ENCODE measurements at places on chromosomes 16 and 17.

DNA sequence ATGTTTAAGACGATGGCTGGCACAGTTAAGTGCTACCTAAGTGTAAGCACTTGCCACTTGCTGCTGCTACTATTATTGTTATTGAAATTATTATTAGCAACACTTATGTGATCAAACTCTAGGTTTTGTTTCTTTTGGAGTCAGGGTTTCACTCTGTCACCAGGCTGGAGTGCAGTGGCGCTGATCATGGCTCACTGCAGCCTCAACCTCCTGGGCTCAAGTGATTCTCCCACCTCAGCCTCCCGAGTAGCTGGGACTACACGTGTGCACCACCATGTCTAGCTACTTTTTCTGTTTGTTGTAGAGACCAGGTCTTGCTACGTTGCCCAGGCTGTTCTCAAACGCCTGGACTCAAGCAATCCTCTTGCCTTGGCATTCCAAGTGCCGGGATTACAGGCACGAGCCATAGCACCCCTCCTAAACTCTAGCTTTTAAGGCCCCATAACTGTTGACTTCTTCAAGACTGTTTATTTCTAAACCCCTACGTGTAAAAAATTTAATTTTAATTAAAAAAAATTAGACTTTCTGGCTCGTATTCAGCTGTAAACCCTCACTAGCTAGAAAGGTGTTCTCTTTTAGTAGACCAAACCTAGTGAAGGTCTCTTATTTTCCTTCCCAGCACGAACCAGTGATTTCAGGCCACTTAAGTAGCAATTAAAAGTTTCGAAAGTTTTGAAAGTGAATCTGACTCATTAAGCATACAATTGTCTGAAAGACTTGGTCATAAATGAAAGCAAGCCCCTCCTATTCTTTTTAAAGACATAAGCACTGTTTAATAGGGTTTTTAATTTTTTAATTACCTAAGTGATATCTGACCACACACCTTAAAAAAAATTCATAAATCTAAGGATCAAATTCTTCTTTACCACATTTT, 11.7 kb upstream of the SCNN1B start:
- peak; percentile 20 for DNase-seq

DNA sequence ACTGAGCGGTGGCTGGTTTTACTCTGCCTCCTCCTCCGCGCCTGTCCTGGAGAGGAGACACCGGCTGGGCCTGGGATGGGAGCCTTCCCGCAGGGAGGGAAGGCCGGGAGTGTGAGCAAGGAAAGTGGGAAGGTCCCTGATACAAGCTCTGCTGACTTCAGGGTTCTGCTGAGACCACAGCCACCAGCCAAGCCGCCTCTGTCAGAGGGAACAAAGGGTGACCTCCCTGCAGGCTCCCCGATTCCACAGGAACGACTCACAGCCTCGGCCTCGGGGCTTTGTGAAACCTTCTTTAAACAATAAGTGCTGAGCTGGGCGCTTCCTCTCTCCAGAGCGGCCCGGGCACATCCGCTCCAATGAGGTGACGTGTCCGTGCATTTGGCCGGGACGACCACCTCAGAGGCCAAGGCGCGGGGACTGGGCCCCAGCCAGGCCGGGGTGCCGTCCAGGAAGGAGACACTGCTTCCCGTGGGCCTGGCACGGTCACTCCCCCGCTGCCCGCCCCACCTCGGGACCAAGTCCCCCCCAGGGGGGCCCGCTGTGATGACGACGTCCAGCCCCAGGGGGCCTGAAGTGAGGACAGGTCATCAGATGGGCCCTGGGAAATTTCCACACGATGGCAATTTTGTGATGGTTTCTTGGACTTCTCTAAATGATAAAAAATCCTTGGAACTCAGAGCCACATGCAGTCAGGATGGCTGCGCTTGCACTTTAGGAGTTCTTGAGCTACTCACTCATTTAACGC, 11.8 kb upstream of the CIBAR2 start:
- peak; percentile 81 for DNase-seq

DNA sequence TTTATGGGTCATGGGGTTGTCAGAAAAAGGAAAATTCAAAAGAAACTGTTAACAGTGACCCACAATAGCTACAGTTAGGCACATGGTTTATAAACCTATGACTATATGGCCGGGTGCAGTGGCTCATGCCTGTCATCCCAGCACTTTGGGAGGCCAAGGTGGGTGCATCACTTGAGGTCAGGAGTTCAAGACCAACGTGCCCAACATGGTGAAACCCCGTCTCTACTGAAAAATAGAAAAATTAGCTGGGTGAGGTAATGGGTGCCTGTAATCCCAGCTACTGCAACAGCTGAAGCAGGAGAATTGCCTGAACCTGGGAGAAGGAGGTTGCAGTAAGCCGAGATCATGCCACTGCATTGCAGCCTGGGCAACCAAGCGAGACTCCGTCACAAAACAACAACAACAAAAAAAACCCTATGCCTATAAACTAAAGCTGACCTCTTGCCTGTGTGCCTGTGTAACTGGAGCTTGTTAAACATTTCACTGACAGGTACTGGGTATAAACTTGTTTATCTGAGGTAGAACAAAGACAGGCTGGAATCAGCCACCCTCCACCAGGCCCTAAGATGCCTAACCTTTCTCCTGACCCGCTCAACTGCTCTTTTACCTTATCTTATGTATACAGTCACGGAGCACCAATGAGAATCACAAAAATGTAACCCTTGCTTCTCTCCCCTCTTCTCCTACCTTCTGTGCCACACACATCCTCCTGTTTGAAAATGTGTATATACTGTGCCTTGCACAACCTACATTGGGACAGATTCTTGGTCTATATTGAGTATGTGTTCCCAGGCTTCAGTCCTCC, 62.9 kb upstream of the ATF7IP2 start:
- DNase-seq, result no peak

DNA sequence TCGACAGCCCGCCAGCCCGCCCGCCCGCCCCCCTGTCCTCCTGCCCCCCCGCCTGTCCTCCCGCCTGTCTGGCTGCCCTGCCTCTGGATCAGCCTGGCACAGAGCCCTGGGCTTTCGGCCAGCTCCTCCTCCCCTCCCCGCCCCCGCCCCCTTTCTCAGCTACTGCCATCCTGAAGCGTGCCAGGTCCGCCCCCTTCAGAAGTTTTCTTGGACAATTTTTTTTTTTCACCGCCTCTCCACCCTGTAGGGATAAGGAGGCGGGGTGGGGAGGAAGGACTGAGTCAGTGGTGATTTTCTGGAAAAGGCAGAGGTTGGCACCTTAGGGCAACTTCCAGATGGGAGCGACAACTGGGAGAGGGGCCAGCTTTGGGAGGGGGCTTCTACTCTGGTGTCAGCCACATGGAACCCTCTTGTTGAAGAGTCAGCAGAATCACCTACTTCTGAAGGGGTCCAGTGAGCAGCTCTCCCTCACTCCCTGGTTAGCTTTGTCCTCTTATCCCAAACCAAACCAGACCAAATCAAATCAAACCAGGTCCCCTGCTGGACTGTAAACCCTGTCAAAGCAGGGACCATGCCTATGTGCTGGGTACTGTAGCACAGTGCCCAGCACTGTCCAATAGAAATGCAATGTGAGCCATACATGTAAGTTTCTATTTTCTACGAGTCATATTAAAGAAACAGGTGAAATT, 19.7 kb downstream of the IGF2BP1 start:
- no peak for DNase-seq

DNA sequence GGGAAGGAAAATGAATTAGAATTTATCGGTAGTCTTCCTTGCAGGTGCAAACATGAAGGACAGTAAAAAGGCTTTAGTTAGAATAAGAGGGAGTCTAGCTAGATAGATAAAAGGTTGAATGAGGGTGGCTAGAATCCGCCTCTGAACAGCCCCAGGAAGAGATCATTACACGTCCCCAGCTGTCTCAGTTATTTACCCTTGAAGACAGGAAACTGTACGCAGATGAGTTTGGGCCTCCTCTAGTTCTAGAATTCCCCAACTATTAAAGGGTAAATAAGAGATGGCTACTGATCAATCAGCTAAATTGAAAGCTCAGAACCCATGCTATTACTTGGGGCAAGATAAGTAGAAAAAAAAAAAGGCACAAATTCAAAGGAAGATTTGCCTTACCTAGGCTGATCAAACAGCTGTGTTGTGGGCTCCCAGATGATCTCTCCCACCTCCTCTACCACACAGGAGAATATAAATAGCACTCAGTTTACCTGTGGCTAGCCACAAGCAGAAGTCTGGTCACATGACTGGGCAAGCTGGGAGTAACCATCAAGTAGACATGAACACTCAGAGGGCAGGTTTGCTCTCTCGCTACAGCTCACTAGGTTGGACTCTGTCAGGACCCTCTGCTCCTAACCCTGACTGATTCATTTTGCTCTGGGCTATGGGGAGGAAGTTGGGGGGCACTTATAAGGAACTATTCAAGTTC, 17.0 kb downstream of the FAM117A start:
- DNase-seq, result no peak

- DNase-seq, result no peak
Observed at GRCh38 chr17:49819138-49819537, 28.7 kb downstream of the TAC4 start.

DNA sequence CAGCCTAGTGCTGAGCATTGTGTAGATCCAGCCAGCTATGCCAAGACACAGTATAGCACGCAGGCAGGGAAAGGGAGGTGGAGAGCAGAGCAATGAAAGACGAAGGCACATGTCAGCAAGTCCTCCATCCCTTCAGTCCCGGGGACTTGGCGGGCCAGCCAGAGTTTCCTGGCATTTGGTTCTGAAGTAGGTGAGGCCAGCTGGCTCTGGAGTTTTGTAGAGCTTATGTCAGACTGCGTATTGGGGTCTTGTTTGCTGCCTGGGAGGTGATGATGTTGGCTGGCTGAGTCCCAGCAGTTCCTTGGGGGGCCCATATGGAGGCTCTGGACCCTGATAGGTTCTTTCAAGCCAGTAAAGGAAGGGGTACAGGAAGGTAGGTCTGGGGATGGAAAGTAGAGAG, 55.7 kb upstream of the AKTIP start:
- no peak for DNase-seq

- no peak for DNase-seq
Observed at GRCh38 chr16:2819939-2820835, 3.1 kb downstream of the PRSS21 start.

DNA sequence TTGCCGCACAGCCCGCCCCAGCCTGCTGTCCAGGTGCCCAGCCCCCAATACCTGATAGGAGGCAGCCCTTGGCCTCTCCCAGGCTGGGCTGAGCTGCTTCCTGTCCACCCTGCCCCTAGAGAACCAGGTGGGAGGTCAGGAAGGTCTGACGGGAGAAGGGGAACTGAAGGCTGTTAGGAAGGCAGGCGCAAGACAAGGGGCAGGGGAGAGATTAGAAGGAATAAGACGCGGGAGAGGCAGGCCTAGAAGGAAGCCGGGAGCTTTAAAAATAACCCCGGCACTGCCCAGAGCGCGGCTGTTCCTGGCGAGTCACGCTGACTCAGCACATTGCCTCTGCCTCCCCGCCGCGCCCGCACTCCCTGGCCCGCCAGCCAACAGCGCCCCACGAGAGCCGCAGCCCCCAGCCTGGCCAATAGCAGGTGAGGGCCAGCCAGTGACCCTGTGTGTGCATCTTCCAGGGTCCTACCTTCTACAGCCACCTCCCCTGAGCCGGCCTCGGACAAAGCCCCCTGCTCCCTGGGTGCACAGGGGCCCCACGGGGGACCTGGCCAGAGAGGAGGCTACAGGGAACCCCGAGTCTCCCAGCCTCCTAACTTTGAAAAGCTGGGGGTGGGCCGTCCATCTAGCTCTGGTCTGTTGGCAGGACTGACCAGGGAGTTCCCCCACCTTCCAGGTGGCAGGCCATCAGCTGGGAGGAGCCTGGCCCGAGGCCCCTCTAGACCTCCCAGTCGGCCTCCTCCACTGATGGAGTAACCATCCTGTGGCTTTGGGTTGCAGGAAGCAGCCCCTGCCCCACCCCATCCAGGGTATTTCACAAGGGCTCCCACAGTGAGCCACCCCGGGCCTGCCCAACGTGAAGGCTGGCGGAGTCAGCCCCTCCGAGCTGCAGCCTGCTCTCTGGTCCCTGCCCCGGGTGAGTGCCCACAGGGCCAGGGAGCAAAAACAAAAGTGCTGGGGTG, 4.0 kb downstream of the MAFG start:
- DNase-seq, result peak; percentile 79

- no peak for DNase-seq
Observed at GRCh38 chr16:47976636-47977210, 179.1 kb downstream of the ABCC12 start.

DNA sequence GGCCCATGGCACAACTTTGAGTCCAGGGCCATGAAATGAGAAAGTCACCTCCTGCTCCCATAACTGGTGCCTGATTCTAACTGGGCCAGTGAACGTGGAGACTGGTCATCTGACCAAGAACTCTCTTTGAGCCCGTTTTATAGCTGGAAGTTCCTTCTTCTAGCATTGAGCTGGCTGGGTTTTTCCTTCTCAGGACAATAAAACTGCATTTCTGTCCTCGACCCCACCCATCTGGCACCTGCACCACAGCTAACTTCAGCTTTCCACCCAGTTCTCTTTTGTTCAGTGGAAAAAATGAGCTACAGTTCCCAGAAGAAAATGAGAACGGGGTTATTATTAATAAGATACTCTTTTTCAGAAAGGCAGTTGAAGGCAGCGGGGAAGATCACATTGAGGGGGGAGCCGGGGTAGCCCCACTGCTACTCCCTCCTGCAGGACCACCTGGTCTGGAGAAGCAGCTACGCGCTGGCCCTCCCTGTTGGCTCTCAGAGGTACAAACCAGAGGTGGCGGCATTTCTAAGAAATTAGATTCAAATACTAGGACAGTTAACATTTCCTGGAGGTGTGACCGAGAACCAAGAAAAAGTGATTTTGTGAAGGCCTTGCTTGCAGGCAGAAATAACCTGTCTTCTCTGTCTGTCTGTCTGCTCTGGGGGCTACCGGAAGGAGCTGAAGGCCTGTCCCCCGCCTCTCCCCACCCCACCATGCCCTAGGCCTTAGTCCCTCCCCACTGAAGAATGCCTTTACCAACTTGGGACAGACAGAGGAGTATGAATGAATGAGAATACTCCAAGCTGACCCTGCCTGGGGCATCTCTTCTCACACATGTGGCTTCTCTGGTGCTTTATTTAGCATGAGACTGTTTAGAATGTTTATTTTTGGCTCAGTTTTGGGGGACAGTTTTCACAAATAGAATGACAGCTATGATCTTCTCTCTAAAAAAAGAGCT, 123.9 kb downstream of the XYLT1 start:
- no peak for DNase-seq
